Natural killer cell treated with Interleukin-12 subunit alpha and Interleukin-12 subunit beta and Interleukin-15 and Interleukin-18, amount 100 ng/mL, for 72 hours (primary cell): ENCODE measurements at places on chromosomes 7 and 10.
A peak's percentile ranks its signal among the peaks of the same experiment; 100 is the strongest.

DNA sequence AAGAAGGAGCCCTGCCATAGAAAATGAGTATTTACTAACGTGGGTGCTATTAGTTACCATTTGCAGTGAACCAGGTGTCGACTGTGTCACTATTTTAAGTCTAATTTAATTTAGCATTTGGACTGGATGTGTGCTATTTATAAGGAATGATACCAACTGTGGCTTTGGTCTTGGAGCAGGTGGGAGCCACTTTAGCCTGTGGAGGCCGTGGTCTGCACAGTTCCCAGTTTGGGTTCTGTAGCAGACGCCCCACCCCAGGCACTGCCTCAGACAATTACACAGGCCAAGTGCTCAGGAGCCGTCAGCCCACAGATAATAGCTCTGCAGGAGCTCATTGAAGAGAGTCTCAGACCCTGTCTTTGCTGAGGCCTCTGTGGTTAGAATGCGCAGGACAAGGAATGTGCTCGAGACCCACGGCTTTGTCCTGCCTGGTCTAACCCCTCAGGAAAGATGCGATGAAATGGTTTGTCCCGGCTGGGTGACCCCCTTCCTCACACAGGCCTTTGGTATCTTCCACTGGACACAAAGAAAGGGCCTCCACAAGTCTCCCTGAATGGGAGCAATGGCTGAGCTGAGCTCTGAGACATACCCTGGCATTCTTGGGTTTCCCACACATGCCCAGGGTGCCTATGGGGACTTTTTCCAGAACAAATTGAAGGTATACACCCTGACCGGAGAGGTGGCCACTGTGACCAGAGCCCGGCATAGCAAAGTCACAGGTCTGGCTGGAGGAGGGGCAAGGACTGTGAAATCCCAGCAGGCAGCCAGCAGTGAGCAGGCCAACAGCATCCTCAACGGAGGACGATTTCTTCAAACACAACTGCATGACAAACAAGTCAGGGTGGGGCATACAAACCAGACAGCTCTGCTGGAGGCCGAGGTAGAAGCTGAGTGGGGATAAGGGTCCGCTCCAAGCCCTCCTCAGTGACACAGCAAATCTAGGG, 251.2 kb downstream of the ARHGAP12 start:
- no peak for DNase-seq

DNA sequence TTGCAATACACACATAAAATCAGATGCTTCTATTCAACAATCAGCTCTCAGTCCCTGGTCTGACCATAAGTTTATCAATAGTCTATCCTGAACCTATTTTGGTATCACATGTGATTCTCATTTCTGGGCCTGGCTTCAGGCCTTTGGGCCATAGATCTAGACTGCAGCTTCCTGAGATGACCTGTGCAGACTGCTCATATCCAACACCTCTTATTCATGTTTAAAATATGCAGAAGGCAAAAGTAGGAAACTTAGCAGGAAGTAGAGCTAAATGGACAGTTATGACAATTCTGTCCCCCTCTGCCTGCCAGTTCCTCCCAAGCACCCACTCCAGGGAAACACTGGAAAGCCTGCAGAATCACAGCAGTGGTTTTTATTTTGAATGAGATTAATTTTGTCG, 53.3 kb downstream of the C7orf25 start:
- no peak for DNase-seq

DNA sequence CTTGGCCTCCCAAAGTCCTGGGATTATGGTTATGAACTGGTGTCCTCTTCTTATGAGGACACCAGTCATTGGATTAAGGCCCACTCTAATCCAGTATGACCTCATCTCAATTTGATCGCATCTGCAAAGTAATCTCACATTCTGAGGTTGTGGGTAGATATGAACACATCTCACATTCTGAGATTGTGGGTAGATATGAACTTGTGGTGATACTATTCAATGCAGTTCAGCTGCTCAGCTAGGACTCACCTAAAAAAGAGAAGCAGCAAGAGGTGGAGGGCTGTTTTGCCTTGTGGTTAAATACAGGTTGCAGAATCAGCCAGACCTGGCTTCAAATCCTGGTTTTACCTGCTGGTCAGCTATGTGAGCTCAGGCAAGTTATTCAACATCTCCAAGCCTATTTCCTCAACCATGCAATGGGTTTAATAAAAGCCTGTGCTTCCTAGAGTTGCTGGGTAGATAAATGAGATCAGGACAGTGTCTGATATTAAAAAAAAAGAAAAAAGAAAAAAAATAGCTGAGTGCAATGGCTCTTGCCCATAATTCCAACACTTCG, 8.5 kb upstream of the BAG3 start:
- DNase-seq = no peak

DNA sequence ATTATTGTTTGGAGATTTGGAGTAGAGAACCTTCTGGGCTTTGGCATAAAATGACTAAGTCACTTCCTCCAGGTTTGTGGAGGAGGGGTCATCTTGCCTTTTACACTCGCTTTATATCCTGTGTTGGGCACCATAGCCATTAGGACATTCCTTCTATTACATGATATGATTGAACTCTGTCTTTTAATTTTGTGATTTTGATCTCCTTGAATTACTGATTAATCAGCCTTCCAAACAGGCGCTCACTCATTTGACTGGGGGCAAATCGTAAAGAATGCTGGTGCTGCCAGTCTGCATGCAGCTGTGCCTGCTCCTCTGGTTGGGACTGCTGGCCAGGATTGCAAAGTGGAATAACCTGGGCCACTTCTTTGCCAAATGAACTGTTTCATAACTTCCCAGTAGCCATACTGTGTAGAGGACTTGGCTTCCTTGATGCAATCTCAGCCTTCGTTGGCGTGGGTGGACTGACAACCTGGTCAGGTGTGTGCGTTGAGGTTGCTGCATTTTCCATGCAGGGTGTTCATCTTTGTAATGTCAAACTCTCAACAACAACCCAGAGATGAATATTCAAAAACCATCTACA, 65.9 kb upstream of the RAB11FIP2 start:
- no peak for DNase-seq

DNA sequence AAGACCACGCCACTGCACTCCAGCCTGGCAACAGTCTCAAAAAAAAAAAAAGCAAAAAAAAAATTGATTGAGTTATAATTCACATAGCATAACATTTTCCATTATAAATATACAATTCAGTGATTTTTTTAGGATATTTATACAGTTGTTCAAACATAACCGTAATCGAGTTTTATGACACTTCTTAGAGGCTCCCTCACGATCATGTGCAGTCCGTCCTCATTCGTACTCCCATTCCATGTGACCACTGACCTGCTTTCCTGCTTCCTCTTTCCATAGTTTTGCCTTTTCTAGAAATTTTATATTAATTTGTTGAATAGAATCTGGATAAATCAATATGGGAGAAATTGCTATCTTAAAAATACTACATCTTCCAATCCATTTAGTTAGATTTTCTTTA, 45.7 kb downstream of the VTI1A start:
- DNase-seq = no peak

DNA sequence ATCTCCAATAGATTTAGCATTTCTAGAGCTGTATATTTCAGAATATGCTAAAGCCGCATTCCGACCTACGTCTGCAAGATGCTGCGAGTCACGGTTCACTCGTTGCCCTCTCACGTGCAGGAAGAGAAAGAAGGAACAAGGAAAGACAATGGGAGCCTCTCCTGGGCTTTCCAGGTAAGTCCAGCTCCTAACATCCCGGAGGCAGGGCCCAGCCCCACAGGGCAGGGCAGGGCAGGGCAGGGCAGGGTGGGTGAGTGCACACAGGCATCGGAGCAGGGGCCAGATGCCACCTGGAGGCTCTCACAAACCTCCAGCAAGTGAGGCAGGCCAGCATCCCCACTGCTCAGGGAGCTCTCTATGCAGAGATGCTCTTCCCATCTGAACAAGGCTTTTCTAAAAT, 50.8 kb downstream of the VOPP1 start:
- DNase-seq = no peak

DNA sequence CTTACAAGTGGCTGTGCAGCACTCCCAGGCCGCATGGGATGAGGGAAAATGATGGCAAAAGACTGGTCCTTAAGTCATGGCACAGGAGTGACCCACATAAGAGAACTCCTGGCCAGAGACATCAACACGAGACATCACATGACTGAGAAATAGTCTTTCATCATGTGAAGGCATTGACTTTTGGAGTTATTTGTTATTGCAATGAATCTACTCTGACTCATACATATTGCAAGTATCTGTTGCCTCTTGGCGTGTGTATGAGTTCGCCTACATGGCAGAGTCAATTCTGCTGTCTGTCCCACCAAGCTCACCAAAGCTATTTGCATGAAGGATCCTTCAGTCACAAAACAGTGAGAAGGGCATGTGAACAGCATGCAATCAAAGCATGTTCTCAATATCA, 59.7 kb upstream of the HABP2 start:
- no peak for DNase-seq

- no peak for DNase-seq
These were observed 12.6 kb upstream of the SH2B2 start for GRCh38 chr7:102273749-102274712.

- DNase-seq = no peak
These were observed 419.2 kb downstream of the GLRX3 start for GRCh38 chr10:130555411-130555750.

DNA sequence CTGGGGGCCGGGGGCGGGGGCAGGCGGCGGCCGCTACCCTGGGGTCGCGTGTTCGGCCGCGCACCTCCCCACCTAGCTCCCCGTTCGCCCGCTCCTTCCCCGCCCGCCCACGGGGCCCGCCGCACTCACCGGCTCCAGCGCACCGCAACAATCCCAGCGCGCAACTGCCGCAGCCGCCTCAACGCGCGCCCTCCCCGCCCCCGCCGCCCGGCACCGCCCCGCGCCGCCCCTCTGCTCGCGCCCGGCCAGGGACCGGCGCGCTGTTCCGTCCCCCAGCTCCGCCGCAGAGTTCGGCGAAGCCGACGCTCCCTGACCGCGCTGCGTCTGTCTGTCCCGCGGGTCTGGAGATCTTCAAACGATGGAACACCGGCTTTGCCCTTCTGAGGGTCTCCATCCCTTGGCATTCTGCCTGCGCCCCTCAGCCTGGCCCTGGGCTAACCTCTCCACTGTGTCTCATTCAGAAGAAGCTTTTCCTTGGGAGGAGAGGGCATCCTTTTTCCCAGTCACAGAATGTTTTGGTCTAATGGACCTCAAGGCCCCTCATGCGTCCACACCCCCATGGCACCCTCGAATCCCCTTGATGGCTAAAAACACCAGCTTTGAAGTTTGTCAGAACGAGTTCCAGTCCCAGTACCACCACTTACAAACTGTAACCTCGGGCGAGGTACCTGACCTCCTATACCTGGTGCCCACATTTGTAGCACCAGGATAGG, at the start of gene NT5C2:
NT5C2 (minus strand) TSS at position 166 of the 713 bp plus-strand sequence. CDS start 18,314 bp downstream, outside the sequence.
- peak; percentile 87 for DNase-seq

DNA sequence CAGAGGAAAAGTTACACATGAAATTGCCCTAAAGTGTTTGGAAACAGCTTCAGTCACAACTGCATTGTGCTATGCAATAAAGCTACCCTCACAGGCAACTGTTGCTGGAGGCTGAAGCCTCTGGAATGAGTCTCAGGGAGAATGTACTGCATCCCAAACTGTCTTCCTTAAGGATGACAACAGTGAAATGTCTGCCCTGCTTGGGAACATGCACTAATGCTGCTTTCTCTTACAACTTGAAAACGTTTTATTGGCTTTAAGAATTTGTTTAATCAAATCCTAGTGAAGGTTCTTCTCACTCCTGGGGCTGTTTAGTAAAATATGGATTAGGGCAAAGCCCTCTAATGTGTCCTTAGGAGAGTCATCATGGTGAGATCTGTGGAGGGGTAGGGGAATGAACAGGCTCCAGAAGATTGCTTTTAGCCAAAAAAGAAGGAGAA, 215.4 kb downstream of the TWIST1 start:
- no peak for DNase-seq

DNA sequence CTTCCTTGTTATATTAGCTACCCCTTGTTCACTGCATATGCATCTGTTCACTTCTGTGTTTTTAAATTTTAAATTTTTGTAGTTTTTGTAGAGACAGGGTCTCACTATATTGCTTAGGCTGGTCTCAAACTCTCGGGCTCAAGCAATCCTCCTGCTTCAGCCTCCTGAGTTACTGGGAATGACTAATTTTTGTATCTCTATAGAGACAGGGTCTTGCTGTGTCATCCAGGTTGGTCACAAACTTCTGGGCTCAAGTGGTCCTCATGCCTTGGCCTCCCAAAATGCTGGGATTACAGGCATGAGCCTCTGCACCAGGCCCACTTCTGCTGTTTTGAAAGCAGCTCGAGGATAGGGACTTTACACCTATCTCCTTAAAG, 64.6 kb downstream of the PRTFDC1 start:
- no peak for DNase-seq
